ENCODE measurements at places on chromosomes 3 and 15.

DNA sequence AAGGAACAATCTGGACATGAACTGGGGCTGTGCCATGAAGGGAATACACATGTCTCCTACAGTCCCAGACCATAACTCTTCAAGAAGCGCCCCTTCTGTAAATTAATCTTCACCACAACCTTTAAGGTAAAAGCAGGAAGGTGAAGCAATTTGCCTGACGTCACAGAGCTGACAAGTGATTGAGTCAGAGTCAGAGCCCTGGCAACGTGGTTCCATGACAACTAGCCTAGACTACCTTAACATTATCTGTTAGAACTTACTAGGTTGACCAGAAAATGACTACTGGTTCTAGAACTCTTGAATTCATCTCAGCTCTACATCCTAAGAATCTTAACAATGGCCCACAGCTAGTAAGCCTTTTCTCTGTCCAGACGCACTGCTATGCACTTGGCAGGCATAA, 124.6 kb downstream of the NTRK3 start:
- DNase-seq, result no peak

DNA sequence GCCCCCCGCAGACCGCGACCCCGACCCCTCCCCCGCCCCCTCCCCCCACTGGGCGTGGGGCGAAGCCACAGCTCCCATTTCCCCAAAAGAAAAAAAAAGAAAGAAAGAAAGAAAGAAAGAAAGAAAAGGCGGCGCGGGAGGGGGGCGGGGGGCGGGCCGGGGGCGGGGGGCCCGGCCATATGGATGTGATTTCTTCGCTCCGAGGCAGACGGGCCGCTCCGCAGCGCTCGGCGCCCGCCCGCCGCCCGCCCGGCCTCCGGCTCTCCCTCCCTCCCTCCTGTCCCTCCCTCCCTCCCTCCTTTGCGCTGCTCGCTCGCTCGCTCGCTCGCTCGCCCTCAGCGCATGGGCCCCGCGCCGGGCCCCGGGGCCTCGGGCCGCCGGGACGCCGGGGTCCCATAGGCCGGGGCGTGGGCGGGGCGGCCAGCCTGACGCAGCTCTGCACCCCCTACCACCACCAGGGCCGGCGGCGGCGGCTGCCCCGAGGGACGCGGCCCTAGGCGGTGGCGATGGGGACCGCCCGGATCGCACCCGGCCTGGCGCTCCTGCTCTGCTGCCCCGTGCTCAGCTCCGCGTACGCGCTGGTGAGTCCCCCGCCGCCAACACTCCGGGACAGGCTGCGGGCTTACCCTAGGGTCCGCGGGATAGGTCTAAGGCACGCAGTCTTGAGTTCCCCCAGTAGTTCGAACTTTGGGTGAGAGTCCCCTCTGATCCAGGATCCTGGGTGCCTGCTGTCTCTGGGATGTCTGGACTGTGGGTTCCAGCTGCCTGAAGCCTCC, 5.7 kb downstream of the PTH1R start:
- no peak for DNase-seq

DNA sequence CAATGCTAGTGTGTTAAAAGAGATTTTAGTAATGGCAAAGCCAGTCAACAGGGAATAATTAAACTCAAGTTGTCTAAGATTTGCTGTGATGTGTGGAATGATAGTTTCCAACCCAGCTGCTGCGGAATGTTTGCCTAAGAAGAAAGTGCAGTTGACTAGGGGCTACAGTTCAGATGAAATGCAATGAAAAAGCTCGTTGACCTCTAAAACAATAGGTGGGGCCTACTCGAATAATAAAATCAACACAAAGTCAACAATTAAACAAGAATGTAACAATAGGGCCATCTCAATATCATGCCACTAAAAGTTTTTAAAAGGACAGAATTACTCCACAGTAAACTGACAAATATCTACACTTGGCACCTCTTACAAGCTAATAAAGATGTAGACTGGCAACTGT, 484.2 kb downstream of the MECOM start:
- DNase-seq, result no peak

DNA sequence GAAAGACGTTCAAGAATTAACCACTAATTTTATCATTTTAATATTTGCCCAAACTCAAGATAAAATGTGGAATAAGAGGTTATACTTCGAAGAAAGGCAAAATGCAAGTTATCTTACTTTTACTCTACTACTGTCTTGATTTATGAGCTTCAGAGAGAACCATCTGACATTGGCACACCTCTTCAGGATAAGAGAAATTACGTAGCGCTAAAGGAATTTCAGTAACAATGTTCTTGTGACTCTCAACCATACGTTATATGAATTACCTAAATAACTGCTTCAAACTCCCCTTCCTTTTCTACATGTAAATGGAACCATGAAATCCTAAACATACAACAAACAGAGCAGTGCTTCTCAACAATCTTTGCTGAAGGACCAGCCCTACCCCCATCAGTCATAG, 96.8 kb downstream of the ZNF385D start:
- DNase-seq, result no peak

- DNase-seq, result no peak
These were observed at the start of gene FAM107A for GRCh38 chr3:58577269-58577821. TSS of gene FAM107A (minus strand) at chr3:58577391. CDS start at chr3:58569860, 7,531 bp downstream.

DNA sequence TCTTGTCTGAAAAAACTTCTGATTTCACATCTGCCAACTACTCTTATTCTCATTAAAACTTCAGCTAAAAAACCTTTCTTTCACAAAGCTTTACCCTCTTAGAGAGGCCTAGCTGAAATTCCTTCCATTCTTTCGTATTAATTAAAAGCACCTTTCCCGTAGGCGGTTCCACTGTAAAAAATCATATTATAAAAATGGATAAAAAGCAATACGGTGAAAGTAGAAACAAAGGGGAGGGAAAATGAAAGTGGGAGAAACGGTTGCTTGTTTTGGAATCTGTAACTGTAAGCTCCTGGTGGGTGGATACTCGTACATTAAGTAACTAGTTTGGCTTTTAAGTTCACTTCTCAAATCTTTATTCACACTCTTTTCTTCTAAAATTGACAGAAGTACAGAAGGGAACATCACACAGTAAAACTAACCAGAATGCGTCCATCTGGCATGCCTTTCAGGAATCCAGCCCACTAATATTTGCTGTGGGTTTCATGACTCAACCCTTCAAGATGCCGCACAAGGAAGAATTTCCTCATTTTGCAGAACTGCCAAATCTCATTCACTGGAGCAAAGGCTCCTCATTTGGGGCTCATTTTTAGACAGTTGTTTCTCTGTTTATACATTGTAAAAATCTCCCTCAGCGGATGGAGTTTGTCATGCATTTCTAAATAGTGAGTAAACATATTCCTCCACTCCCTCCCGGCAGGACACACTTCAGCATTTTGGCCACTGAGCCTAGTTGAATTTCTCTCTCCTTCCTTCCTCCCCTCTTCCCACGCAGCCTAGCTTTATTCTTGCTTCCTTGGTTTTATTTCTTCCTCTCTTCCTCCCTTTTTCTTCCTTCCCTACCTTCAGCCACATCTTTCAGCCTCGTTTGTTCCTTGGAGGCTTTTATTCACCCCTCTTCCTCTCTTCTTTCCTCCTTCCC, 419.5 kb upstream of the NAALADL2 start:
- DNase-seq, result no peak
